ENCODE measurements at places on chromosomes 5 and 9.

- no peak for DNase-seq
These were observed 76.6 kb upstream of the CACNA1B start for GRCh38 chr9:137801023-137801319.

- DNase-seq, result no peak
These were observed 30.8 kb downstream of the ZSWIM6 start for GRCh38 chr5:61362796-61363368.

DNA sequence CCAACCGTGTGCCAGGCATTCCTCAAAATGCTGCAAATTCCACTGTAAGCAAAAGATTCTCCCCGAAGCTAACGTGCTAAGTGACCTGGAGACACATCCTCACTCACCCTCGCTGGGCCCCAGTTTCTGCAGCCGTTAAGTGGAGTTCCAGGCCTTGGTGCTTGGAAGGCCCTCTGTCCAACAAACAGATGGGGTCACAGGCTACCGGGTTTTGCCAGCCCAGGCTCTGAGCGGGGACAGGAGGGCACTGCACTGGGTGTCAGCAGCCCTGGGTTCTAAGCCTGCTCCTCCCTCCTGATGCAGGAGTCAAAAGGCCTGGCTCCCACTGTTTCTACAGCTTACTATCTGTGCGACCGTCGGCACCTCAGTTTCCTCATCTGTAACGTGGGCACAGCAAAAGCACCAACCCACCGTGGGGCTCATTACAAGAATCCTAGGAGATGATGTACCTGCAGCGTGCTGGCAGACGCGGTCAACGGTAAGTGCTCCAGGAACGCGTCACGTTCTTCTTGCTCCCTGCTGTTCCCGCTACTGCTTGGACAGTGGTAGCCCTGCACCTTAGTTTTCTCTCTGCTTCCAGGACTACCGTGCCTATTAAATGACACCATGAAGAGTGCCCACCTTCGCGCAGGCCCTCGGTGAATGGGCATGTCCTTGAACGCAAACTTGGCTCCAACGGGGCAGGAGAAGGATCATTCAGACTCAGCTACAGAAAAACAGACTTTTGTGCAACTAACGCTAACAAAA lies 84.8 kb downstream of the ADAMTS2 start:
- no peak for DNase-seq

- DNase-seq, result no peak
These were observed 144.4 kb upstream of the TAS2R1 start for GRCh38 chr5:9774472-9775079.

- DNase-seq, result no peak
These were observed 348.7 kb upstream of the GRIN3A start for GRCh38 chr9:102087141-102087540.

- peak; percentile 4 for DNase-seq
These were observed 58.7 kb downstream of the NXNL2 start for GRCh38 chr9:88593537-88594185.

DNA sequence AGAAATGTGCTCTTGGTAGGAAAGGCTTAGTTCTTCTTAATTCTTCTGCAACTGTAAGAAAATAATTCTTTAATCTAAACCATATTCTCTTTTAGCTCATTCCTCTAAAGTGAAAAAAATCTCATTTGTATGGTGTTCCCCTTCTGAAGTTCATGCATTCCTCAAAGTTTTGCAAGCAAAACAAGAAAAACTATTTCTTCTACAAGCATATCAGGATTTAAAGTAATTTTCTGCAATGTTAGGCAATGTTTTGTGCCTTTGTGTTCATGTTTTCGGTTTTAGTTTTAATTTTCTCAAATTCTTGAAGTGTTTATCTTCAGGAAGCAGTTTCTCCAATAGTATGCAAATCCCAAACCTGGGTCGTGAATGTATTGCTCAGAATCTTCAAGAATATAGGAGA lies 12.7 kb upstream of the GPR21 start:
- no peak for DNase-seq

DNA sequence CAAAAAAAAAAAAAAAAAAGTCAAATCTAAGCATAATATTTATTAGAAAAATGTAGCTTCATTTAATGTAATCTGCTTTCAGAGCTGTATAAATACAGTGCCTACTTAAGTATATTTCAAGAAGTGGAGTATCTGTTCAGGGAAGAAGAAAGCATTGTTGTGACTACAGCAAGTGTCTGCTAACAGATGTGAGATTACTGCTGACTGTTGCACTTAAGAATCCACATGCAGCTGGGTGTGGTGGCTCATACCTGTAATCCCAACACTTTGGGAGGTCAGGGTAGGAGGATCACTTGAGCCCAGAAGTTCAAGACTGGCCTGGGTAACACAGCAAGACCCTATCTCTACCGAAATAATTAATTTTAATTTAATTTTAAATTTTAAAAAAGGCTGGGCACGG lies 19.0 kb downstream of the KDM3B start:
- DNase-seq, result no peak

DNA sequence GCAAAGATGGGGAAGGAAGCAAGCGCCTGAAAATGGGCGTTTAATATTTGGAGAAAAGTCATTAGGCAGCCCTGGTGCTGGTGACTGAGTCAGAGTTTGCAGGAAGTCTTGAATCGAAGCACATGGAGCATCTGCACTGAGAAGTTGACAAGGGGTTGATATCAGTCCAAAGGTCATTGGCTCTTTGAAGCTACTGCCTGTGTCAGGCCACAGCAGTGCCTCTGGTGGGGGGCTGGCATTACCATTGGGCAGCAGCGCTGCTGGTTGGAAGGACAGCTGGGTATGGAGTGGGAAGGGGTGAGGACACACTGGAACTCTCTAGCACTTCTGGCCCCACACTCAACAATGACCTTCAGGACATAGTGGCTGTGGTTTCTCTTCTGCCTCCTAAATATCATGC lies 150.4 kb upstream of the ERCC6L2 start:
- DNase-seq, result no peak

DNA sequence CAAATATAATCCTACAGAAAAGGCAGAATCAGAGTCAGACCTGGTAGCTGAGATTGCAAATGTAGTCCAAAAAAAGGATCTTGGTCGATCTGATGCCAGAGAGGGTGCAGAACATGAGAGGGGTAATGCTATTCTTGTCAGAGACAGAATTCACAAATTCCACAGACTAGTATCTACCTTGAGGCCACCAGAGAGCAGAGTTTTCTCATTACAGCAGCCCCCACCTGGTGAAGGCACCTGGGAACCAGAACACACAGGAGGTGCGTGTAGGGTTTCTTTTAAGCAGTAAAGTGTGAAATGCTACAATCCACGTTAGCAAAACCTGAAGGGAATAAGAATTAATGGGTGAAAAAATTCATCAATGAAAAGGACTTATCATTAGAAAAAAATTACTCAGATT lies 145.8 kb downstream of the GIN1 start:
- DNase-seq, result no peak

GRCh38 chr9:105858877-105859276 lies 164.5 kb downstream of the TMEM38B start:
- no peak for DNase-seq

DNA sequence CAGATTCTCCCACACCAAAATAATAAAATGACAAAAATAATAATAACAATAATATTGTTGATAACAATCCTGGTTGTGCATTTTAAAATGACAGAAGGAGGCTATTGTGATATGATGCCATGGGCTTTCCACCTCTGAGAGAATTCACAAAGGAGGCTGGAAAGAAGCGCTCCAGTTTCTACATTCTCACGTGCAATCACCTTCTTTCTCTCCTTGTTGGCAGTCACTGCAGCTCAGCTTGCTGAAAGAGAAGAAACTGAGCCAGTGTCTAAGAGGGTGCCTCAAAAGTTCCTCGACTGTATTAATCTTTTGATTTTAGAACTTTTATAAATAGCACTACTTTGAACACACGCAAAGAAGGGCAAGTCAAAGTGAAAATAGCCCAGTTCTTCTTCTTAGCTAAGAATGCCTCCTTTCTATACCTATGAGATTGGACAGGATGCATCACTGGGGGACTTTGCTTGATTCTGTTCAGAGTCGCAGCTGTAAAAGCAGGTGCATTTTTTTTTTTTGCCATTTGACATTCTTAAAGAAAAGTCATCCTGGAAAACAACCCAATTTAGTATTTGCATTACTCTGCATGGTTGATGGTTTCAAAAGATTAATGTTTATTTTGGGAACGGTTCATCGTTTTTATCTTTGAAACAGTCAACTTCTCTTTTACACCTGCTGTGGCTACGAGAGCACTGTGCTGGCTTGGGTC lies 12.4 kb upstream of the SUB1 start:
- no peak for DNase-seq

GRCh38 chr5:158096835-158097234 lies 237.9 kb upstream of the CLINT1 start:
- no peak for DNase-seq

DNA sequence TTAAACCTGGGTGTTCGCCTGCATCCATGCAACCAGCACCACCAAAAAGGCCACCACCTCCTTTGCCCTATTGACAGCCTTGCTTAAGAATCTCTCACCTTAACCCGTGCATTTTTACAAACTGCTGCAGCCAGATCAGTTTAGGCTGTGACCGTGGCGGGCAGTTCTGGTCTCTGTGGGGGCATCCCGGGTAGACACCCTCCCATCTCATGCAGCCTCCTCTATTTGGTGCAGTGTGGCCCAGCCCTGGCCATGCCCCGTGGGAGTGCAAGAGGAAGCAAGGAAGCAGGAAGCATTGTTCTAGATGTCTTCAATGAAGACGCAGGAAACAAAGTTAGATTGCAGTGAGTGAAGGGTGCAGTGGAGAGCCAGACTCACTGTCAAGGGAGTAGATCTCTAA lies 108.8 kb upstream of the MVB12B start:
- no peak for DNase-seq

DNA sequence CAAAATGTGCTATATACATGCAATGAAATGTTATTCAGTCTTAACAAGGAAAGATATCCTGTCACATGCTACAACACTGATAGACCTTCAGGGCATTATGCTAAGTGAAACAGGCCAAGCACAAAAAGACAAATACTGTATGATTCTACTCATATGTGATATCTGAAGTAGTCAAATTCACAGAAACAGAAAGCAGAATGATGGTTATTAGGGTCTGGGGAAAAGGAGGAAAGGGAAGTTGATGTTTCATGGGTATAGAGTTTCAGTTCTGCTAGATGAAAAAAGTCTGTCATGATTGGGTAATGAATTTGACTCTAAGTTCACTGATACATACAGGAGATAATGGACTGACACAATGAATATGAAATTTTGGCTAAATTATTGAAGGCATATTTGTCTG lies 11.2 kb upstream of the RIC1 start:
- no peak for DNase-seq

- DNase-seq, result no peak
These were observed 45.4 kb upstream of the CLPTM1L start for GRCh38 chr5:1390333-1390732.

- no peak for DNase-seq
These were observed 22.8 kb downstream of the URM1 start for GRCh38 chr9:128393970-128394369.

GRCh38 chr9:108746864-108747263 lies 108.9 kb downstream of the ACTL7B start:
- no peak for DNase-seq

DNA sequence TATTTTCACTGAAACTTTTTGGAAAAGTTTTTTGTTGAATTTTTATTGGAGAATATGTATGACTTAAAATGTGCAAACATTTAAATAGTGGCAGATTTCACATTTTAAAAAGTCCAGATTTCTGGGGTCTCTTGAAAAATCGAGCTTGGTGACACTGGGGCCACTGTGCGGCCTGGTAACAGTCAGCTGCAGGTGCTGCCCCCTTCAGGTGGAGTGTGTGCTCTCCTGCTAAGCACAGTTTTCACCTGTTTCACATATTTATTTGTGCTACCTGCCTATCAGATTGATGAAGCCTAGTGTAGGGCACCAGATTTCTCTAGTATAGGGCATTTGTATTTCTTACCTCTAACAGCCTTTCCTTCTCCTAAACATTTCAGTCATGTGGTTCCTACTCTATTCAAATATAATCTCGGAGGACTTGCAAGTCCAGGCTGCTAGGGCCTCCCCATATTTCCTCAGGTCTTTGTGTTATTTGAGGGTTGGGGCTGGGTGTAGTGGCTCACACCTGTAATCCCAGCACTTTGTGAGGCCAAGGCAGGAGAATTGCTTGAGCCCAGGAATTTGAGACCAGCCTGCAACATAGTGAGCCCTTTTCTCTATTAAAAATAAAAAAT lies 95.8 kb upstream of the KLF9 start:
- no peak for DNase-seq

- no peak for DNase-seq
These were observed 358.3 kb downstream of the KIAA0825 start for GRCh38 chr5:94260096-94260495.

DNA sequence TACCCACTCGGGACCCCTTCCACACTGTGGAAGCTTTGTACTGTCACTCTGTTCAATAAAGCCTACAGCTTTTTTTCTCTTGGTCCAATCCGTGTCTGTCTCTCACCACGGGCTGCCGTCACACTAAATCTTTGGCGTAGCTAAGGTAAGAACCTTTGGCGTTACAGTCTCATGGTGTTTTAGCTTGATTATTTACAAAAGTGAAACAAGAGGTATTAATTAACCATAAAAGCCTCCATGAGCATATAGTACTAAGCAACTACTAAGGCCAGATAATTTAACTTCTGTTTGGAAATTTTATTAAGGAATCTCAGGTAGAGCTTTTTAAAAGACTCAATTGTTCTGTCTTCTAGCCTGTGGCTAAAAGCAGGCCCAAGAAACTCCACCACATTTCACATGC lies 370.7 kb upstream of the TRPC7 start:
- DNase-seq, result no peak

DNA sequence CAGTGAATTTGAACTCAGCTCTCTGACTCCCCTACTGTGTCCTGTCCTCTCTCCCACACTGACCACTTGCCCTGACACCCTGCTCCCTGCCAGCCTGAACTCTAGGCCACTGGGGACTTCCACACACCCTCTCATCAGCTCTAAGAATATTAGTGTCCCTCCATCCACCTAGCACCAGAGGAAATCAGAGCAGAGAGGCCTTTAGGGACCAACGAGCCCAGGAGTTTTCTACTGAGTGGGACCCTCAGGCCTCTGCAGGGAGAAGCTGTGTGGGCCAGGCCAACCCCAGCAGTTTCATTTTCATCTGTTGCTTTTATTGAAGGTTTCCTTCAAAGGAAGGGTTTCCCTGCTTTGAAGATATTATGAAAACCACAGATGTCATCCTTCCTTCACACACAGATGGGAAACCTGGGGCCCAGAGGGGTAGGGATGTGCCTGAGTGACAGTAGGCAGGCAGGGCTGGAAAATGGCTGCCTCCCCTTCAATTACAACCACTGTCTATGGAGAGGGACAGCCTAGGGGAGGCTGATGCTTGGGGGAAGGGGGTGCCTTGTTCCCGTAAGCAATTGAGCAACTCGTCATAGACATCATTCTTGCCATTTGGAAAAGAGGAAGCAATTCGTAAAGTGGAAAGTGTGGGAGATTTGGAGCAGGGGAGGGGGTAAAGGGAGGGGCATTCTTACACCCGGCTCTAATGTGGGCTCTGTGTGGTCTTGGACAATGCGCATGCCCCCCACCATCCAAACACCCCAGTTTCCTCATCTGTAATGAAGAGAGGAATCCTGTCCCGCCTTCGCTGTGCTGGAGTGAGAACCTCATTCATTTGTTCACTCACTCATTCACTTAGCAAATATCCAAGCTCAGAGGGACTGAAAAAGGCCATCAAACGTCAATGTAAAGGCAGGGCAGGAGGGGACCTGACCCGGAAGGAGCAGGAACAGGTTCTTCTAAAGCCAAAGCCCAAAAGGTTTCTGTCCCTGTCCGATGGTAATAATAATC lies 3.9 kb downstream of the GLIPR2 start:
- DNase-seq, result no peak

All from NCI-H748 treated with DMSO at 0.1 percent for 48 hours (cell line).